ENCODE measurements at places on chromosomes 13 and 19.

DNA sequence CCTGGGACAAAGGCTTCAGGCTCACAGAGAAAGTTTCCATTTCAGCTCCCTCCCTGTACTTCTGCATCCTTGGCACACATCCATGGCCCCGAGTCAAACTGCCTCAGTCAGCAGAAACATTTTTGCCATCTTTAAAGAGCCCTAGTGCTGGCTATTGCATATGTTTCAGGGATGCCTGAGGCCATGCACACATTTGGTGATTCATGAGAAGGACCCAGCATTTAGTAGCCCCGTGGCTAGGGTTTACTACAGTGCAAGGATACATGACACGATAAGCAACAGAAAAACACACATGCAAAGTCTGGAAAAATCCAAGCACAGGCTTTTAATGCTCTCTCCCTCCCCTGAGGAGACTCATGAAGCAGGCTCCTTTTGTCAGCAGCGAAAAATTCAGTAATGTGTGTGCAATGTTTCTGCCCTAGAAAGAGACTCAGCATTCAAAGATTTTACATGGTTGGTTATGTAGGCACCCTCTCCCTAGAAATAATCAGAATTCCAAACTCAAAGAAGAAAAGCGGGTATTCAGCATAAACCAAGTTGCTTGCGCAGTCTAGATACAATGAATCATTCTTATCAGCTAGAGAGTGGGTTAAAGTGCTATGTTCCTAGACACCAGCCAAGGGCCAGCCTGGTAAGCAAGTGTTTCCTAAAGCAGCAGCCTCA, 17.6 kb downstream of the ACOD1 start:
- no peak for DNase-seq

DNA sequence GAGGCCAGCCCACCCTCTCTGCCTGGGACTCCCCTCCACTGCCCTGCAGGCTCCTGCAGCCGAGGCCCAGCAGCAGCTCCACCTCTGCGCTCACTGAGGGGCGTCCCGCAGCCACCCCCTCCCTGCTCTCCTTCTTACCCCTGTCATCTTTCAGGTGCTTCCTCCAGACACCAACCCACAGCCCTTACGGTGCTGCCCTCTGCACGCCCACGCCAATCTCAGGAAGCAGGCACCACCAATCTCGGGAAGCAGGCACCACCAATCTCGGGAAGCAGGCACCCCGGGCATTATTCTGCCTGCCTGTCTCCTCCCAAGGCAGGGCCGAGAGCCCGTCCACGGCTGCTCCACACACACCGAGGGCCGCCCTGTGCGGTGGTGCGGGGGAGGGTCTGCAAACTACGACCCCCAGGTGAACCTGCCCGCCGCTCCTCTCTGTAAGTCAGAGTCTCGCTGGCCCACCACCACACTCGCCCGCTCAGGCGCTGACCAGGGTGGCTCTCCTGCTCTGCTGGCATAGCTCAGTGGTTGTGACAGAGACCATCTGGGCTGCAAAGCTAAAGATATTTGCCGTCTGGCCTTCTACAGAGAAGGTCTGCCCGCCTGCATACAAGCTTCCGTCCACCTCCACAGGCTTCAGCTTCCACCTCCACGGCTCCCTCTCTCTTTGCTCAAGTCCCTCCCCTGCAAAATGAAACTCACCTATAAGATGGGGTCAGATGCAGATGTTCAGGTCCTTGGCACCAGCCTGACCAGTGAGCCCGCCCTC, 2.9 kb downstream of the LSM7 start:
- DNase-seq, result no peak

GRCh38 chr19:23437901-23438300, 42.6 kb upstream of the ZNF91 start:
- no peak for DNase-seq

- DNase-seq, result no peak
Observed at GRCh38 chr19:4291184-4291732, 10.9 kb downstream of the TMIGD2 start.

- DNase-seq, result no peak
Observed at GRCh38 chr13:76993021-76993420, 1.1 kb downstream of the CLN5 start.

DNA sequence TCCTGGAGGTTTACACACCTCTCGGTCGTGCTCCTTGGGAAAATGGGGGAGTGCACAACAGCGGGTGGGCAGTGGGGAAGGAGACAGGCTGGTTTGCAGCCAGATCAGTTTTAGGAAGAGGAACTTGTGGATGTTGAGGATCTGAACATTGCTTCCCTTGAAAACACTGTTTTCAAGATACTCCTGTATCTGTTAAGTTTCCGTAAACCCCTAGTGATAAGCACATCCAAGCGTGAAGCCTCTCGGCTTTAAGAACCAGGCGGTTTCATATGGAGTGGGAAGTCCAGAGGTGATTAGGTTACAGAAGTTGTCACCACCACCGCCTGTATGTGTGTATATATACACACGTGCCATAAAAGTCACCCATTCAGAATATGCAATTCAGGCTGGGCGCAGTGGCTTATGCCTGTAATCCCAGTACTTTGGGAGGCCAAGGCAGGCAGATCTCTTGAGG, 47.4 kb downstream of the SIPA1L3 start:
- no peak for DNase-seq

GRCh38 chr13:110312339-110313031, 5.4 kb downstream of the COL4A2 start:
- no peak for DNase-seq

GRCh38 chr13:89852570-89852969, 1494.9 kb upstream of the MIR17HG start:
- DNase-seq, result no peak

DNA sequence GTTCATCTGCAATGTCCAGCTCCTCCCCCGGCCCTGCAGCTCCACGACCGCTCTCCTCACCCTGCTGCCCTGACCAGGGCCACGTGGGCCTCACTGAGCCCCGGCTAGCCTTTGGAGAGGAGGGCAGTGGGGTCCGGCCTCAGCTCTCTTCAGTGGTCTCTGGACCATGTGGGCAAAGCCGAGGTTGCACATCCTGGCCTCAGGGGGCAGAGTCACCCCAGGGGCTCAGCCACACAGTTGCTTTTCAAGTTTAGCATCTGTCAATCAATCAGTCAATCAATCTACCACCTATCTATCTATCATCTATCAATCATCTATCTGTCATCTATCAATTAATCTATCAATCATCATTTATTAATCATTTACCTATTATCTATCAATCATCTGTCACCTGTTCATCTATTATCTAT, 3.0 kb upstream of the DIRAS1 start:
- no peak for DNase-seq

DNA sequence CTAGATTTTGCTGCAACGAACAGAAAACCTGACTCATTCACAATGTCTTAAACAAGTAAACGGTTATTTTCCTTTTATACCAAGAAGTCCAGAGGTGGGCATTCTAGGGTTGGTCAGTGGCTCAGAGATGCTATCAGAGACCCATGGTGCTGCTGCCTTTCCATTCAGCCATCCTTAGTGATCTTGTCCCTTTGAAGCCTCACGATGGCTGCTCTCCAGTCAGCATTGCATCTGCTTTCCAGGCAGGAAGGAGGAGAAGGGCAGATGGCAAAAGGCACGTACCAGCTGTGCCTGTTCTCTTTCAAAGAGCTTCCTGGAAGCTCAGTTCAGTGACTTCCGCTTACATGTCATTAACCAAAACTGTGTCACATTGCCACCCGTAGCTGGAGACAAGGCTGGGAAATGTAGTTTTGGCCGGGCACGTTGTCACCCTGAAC, 30.1 kb downstream of the WDFY2 start:
- peak; percentile 75 for DNase-seq

DNA sequence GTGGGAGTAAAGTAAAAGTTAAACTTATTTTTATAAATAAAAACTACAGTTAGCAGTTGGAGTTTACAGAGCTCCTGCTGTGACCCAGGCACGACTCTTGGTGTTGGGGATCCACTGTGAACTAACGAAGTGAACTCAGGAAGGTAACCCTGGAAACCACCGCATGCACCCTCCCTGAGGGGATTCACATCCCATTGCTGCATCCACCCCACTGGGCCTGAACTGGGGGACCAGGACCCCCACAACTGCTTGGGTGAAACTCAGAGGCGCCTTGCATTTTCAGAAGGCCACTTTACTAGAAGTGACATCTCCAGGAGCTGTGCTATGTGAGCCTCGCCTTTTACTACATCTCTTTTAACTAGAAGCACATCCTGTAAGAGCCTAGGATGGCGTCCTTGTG, 166.4 kb downstream of the TEX29 start:
- no peak for DNase-seq

GRCh38 chr13:99575376-99576120, 74.3 kb downstream of the TM9SF2 start:
- DNase-seq, result no peak

GRCh38 chr19:28586474-28586873, 626.5 kb downstream of the UQCRFS1 start:
- DNase-seq, result no peak

- DNase-seq, result no peak
Observed at GRCh38 chr19:18660051-18660910, 23.2 kb upstream of the CRTC1 start.

GRCh38 chr13:22563272-22563671, 617.5 kb upstream of the SGCG start:
- no peak for DNase-seq

DNA sequence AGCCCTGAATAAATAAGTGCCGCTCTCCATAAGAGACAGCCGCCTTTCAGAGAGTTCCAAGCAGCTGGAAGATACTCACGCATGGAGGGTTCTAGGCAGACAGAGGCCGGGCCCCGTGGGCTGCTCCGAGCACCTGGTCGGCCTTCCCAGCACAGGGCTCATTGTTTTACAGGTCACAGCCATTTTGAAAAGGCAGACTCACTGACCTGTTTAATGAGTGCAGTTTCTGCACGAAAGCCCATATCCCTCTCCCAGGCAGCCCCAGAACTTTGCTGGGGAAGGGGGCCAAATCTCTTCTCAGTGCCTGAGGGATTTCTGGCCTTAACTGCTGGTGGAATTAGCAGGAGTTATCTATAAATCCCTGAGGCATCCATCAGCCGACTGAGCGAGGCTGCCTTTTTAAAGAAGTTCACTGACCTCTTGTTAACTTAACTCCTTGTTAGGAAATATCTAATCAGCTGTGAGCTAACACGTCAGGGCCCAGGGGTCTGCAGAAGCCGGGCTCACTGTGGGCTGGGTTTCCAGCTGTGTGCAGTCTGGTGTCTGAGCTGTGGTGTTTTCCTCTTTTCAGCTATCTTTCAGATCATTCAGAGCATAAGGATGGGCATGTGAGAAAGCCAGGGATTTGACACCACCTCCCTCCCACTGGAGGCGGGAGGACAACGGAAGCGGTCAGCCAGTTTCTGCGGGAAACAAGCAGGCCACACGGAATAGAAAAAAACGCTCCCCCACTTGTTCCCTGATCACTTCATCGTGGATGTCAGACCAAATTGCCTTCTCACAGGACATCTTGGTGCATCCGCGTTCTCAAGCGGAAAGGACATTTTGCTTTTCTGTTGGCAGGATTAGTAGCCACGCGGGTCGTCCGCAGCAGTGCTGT, 23.3 kb downstream of the SERP2 start:
- DNase-seq, result no peak

DNA sequence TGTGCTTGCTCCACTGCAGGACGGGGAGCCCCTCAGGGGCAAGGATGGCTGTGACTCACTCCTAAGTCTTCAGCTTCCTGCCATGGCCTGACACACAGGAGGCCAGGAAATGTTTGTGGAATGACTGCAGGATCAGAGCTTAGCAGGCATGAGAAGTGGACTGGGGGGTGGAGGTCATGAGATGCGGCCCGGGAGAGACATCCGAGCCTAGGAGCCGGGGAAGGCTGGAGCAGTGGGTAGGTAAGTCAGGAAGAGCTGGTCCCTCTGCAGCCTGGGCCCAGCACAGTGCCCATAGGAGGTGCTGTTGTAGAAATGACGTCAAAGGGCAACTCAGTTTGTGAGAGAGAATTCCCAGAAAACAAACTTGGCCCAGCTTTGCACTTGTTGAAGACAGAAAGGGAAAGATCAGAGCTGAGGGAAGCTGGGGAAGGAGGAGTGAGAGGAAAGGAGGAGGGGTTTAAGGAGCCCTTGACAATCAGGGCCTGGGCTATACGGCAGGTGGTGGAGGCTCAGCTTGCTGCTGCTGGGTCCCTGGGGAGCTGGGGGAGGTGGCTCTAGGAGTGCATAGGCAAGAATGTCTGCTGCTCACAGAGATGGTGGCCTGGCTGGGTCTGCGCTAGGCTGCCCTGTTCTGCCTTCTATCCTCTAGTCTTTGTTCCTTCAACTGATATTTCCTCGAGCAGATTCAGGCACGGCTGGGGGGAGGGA, 18.5 kb downstream of the POU2F2 start:
- DNase-seq, result no peak

DNA sequence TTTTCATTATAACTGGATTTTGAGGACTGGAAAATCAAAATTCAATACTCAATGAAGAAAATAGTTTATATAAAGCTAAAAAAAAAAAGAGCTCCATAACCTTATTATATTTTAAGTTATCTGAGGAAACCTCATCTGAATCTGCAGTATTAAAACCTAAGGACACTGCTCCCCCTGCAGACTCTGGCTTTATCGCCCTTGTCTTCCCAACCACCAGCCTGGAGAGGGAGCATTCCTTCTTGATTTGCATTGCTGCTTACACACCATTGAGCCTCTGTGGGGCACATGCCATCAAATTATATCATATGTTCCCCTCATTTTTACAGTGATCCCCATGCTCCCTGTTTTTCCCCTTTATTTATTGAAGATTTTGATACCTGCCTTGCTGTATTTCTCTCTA, 871.4 kb upstream of the GPC6 start:
- no peak for DNase-seq

DNA sequence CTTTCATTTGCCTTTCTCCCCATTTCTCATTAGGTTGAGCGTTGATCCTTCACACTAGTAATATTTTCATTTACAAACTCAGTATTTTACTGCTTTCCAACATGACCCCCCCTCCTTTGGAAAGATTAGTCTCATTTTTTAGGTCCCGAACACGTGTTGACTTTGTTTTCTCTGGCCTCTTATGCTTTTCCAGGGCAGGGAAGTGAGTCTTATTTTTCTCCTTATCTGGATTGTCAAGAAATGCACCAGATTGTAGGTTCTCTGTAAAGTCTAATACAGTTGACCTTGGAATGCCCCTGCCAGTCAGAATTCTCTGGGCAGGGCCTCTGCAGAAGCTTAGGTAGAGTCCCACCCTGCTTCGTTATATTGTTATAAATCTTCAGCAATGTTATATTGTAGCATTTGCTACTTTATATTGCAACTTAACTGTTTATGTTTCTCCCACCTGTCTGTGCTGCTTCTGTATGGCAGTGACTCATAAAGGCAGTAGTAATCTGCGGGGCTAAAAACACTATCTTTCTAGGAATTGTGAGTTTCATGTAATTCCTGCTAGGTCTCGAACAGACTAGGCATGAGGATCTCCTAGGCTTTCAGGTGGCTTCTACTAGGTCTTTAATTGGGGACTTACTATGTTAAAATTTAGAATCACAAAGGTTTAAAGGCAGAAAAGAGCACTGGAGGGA, 2.0 kb downstream of the TDRD3 start:
- peak; percentile 14 for DNase-seq

- no peak for DNase-seq
Observed at GRCh38 chr19:5994405-5995165, 16.6 kb upstream of the RANBP3 start.

- DNase-seq, result no peak
Observed at GRCh38 chr13:50732712-50733111, 110.8 kb downstream of the DLEU7 start.

DNA sequence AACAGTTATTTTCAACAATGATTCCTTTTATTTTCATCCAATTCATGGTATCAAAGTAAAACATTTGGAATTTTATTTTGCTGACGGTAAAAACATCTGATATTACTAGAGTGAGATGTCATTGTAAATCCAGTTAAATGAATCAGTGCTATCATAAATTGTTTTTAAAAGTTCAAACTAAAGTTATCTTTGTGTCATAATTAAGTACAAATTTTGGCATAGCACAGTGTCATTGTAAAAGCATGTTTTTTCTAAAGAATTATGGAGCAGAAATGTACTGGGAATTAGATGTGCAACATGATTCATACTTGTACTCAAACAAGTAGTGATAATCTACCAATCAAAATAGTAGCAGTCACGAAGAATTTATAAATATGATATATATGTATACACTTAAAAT, 92.8 kb downstream of the FAM216B start:
- no peak for DNase-seq
